Activated CD4-positive, alpha-beta T cell treated with anti-CD3 and anti-CD28 coated beads, Interleukin-2, amount 50 U/mL, for 1 hour (primary cell): ENCODE measurements at places on chromosomes 3 and 15.

- DNase-seq, result no peak
Observed at GRCh38 chr3:142916605-142917004, 27.7 kb upstream of the PCOLCE2 start.

GRCh38 chr3:76107935-76108570 is 322.7 kb upstream of the ZNF717 start:
- DNase-seq, result no peak

GRCh38 chr3:157447026-157447694 is 10.5 kb downstream of the PTX3 start:
- DNase-seq, result no peak

DNA sequence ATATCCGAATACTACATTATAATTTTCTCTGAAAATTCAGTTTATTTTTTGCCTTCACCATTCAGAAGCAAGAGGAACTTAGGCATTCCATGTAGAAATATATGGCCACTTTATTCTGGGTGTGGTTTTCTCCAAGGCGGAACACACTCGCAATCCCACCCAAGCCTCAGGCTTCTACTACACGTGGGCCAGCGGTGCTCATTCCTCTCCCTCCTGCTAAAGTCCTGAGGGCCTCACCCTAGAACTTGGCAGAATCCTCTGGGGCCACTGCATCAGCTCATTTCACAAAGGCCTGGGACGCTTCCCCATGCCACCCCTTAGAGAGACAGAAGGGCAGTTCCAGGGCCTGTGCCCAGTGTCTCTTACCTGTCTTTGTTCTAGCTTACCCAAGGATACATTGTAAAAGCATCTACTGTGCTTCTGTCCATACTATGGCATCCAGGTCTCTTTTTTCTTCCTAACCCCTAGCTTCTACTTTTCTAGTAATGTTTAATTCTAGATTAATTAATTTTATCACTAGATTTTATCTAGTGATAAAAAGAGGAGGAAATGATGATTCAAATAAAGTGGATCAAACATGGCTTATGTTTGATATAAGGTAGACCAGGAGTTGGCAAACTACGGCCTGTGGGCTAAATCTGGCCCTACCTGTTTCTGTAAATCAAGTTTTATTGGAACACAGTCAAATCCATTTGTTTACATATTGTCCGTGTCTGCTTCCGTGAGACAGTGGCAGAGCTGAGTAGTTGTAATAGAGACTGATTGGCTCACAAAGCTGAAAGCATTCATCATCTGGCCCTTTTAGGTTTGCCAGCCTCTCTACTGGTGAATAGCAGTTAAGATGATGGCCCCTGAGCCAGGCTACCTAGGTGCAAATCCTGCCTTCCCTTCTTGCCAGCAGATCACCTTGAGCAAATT is 29.8 kb downstream of the LARS2 start:
- DNase-seq, result no peak

DNA sequence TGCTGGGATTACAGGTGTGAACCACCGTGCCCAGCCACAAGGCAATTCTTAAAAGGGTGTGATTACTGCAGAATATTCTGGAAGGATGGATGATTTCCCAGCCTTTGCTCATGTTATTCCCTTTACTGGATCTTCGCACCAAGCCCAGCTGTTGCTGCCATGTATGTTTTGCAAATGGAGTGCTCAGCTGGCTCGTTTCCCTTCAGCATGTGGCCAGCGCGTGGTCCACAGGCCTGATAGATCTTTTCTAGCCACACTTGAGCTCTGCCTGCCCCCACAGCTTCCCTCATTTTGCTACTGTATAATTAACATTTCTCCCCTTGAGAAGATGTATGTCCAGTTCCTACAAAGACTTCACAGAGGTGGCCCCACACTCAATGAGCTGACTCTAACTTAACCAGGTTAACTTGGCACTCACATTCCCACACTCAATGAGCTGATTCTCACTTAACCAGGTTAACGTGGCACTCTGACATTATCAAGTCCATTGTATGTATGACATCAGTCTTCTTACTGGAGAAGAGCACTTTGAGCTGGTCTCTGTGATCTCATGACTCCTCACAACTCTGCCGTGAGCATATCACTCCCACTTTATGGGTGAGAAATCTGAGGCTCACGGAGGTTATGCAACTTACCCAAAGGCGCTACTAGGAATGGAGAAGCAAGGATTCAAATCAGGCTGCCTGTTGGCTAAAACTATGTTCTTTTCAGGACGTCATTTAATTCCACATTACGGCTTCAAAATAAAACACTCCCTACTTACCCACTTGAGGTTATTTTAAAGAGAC is 49.2 kb downstream of the TM4SF4 start:
- no peak for DNase-seq

GRCh38 chr15:32657198-32657883 is 15.8 kb downstream of the SCG5 start:
- no peak for DNase-seq

GRCh38 chr15:56307180-56307579 is 58.0 kb upstream of the TEX9 start:
- DNase-seq, result no peak

GRCh38 chr3:129563332-129563731 is 20.4 kb downstream of the H1-8 start:
- DNase-seq, result no peak

GRCh38 chr15:91599261-91599660 is 254.2 kb upstream of the SLCO3A1 start:
- no peak for DNase-seq

DNA sequence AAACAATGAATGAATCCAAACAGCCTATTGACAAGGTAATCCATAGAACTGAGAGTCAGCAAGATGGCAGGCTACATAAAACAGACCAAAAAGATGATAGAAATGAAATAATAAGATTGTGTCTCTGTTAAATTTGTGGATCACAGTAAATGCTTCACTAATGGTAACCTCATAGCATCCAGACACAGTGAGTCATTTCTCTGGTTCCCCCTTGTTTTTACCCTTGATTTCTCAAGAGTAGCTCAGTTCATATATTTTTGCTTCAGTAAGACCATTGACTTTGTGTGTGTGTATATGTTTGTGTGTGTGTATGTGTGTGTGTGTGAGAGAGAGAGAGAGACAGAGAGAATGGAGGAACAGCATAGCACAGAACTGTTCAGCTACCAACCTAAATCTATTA is 546.9 kb downstream of the RBMS3 start:
- no peak for DNase-seq

GRCh38 chr15:47473106-47473725 is 244.1 kb upstream of the SEMA6D start:
- DNase-seq, result no peak

DNA sequence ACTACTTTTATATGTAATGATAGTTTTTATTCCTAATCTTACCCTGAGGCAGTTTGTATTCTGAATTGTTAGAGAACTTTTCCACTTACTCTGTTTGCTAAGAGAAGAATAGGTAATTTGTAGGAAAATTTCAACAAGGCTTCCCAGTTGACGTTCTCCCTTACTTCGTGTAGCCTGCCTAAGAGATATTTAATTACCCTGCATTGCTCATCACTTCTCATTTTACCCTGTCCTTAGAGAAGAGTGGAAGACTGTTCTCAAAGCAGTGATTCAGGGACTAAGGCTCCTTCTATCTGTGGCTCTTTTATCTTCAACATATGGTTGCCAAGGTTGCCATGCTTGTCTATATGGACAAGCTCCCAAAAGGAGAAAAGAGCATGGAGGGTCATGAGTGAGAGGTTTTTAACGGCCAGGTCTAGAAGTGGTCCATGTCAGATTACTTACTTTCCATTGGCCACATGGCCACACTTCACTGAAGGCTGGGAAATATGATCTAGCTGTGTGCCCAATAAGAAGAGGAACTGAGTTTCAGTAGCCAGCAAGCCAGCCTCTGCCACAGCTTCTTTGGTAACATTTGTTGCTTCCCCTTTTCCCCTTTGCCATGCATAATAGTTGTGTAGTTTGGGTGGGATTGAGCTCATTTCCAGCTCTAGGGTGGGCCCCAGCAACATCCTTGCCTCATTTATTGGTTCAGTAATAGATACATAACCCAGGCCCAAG is 22.1 kb downstream of the PDE8A start:
- DNase-seq, result no peak

- no peak for DNase-seq
Observed at GRCh38 chr3:176208283-176208682, 989.0 kb downstream of the TBL1XR1 start.

GRCh38 chr3:135966271-135966961 is 888 bp downstream of the PPP2R3A start:
- no peak for DNase-seq

DNA sequence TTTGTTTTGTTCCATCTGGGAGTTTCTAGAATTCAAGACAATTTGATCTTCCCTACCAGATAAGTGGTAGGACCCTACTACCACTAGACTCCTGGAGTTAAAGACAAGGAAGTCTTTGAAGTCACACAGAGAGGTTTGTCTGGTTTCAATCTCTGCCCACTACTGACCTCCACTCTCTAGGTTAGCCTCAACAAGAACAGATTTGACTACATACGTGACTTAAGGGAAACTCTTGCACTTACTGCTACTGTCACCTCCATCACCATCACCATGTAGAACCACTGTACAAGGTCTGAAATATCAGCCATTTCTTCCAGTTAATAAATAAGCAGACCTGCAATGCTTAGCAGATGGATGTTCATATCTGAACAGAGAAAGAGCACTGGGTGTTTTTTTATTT is 148.3 kb upstream of the ARHGEF26 start:
- no peak for DNase-seq

DNA sequence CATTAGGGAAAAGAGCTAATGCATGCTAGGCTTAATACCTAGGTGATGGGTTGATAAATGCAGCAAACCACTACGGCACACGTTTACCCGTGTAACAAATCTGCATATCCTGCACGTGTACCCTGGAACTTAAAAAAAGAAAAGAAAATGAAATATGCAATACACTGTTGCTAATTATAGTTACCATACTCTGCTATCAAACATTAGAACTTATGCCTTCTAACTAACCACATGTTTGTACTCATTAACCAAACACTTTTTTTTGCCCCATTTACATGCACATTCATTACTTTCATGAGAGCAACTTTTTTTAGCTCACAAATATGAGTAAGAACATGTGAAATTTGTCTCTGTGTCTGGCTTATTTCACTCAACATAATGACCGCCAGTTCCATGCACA is 253.1 kb downstream of the CGGBP1 start:
- DNase-seq, result no peak

DNA sequence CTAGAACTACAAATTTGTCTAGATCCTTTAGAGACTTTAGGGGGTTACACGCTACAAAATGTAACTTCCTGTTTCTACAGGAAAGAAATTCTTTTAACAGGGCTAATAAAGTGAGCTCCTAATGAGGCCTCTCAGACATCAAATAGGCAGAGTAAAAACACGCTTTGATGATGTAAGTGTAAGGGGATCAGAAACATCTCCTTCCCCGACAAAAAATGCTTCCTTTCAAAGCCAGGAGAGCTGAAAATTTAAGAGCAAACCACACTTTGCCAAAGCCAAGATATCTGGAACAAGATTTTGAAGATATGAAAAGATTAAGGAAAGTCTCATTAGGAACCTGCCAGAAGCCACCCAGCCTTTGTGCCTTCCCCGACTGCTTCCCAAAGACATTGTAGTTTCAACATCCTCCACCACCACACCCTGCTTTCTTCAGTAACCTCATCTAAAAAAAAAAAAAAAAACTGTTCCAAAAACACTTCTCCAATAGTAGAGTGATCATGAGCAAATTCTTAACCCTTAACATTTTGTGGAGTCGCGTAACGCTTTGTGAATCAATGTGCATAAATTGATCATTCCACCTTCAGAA is 505.0 kb upstream of the THBS1 start:
- DNase-seq, result no peak

- no peak for DNase-seq
Observed at GRCh38 chr3:69282181-69282580, 103.7 kb downstream of the FRMD4B start.

GRCh38 chr15:48800811-48801455 is 9.9 kb downstream of the CEP152 start:
- DNase-seq, result no peak

GRCh38 chr15:66948294-66948693 is 117.1 kb upstream of the SMAD3 start:
- no peak for DNase-seq

DNA sequence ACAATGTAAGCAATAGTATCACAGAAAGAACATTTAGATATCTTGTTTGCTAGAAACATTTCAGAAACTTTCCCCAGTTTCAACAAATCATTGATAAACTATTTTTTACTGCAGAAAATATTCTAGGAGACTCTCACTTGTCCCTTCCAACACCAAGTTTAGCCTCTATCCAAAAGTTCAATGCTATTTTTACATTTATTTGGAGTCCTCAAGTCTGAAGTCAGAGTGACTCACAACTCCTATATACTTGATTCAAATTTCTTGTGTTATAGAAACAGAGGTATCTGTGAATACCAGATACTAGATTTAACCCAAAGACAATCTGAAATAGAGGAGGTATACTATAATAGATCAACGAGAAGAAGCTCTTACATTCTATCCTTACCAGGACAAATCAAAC is 49.6 kb downstream of the RFX7 start:
- no peak for DNase-seq

GRCh38 chr3:158896729-158897128 is 94.9 kb downstream of the MFSD1 start:
- DNase-seq, result no peak

GRCh38 chr3:132911741-132912415 is 126.3 kb upstream of the TMEM108 start:
- no peak for DNase-seq

DNA sequence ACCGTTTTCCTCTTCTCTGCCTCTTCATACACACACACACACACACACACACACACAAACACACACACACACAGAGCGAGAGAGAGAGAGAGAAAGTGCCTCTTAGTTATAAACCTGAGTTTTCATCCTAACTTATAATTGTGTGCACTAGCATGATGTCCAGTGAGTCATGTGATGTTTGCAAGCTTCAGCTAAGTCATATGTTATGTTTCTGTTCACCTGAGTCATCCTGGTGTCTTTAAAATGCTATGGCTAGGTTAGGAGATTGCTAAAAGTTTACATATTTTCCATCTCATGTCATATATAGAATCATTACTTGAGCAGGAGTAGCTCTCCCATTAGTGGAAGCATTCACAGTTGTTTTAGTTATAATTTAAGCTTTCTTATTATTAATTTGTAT is 155.8 kb downstream of the EPHA6 start:
- DNase-seq, result no peak

DNA sequence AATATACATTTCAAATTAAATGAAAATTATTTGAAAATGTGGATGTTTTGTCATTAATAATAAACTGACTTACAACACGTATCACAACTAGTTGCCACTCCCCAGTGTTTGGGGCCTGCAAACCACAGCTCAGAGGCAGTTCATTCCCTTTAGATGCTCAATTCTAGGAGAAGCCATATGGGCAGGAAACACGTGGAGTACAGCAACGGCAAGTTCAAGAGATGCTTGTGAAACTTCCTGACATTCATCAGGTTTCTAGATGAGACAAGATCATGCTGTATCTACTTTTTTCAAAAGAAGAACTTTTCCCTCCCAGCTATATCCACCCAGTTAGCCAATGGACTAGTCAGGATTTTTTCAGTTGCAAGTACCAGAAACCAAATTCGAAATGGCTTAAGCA is 17.6 kb upstream of the PLA2G4D start:
- no peak for DNase-seq

GRCh38 chr3:17645074-17645698 is 97.2 kb downstream of the TBC1D5 start:
- DNase-seq, result no peak
